ENCODE measurements at places on chromosomes 7 and 10. TPM values are rescaled to one million over a fixed set of nuclear protein-coding genes. Genes with fewer than 3 reads are reported as not detected.

GRCh38 chr10:69458430-69459100, 7.3 kb downstream of the TSPAN15 start:
- peak; percentile 54 for DNase-seq

GRCh38 chr10:28201410-28202400, 101.2 kb downstream of the MPP7 start:
- DNase-seq = no peak

- peak; percentile 21 for DNase-seq
These were observed 186.1 kb upstream of the KAT6B start for GRCh38 chr10:74640134-74640921.

The RPS24 gene
- 2,508 TPM for total RNA-seq

DNA sequence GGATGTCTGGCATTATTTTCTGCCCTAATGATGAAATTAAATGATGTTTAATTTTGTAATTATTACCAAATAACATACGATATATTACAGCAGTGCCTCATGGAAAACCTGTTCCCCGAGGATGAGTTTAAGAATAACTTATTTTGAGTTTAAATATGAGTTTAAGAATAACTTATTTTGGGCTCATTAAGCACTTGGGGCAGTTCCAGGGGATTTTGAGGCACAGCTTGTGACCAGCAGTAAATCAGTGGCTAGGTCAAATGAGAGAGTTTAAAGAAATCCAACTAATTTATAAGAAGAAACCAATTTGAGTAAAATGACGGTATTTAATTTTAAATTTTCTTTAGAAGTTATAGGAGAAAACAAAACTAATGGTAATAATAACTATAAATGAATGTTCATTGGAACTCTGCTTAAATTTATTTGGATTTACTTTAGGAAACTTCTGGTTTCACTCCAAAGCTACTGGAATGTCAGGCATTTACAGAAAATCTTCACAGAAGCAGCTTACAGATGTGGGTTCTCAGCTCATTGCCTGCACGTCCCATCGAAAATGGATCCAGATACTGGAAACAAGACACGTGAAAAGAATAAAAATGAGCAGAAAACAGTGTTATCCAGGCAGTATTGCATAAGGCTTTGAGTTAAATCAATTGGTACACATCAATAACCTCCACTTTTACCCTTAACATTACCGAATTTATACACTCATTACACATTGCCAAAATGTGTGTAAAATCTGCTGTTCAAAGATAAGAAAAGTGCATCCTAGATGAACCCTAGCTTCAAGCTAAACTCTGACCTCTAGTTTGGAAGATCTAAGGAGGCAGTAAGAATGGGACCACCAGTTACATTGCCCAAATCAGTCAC, 784.5 kb upstream of the IGFBP3 start:
- DNase-seq = peak; percentile 79

The CCM2 gene
- 52.2 TPM for total RNA-seq

The FANK1 gene
- 26.4 TPM for total RNA-seq

DNA sequence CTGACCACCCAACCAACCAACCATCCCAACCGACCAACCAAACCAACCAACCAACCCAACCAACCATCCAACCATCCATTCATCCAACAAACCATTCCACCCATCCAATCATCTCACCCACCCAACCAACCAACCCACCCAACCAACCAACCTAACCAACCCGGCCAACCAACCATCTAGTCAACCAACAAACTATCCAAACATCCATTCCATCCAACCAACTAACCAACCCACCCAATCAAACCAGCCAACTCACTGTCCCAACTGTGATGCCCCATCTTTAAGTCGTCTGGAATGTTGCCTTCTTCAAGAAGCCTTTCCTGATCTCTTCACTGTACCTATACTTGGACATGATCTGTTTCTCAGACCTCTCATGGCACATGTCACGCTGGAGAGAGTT, 31.6 kb downstream of the MINDY4 start:
- no peak for DNase-seq

DNA sequence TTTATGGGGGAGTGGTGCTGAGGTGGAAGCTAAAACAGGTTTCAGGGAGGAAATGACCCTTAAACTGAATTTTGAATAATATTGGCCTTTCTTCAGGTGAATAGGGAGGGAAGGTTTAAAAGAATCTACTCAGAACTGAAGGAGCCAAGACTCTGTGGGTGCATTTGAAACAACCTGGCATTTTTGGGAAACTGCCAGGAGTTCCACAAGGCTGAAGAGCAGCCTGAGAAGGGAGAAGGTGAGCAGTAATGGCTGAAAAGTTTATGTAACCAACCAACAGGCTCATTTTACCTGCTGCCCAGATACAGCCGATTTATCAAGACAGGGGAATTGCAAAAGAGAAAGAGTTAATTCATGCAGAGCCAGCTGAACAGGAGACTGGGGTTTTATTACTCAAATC, 4.0 kb upstream of the PANK1 start:
- DNase-seq = no peak

GRCh38 chr10:49050366-49050765, 65.0 kb downstream of the VSTM4 start:
- no peak for DNase-seq

DNA sequence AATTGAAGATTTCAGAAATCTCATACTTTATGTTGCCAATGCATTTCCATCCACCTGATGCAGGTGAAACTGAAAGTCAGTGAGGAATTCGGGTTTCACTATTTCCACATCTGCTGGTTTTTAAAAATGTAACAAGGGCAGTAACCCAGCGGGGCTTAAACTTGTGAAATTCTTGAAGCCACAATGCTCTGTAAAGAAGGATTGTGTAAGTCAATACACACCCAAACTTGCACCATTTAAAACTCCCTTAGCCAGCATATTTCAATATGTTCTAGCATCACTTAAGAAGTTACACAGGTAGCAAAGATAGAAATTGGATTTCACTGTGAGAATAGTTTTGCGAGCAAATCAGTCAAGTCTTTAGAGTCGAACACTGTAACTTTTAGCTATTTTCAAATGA, 386.1 kb downstream of the PLXDC2 start:
- DNase-seq = peak; percentile 12

The IKZF5 gene
- total RNA-seq = 3.3 TPM

DNA sequence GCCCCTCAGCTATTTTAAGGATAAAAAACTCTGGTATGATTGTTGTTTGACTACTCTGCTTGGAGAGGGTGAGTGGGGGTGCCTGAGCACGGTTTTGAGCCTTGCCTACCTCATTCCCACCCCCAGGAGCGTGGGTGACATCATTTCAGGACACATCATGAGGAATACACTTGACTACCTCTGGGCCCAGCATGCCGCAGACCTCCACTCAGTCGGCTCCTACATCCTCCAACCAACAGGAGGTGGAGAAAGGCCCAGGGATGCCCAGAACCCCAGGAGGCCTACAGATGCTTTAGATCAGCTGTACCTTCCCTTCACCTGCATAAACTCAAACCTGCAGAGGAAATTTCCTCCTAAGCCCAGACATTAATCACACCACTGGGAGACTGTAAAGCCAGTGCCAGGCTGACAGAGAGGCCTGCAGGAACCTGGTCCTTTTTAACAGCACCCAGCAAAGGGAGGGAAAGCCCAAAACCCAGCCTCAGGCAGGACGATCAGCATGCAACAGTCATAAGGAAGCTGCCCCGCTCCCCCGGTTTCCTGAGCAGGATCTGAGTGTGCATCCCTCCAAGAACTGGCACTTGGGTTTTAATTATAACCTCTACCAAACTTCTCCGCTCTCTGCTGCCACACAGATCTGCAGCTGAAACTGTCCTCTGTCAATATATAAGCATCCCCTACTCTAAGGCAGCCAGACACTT, 61.7 kb upstream of the ZNRF2 start:
- DNase-seq = no peak

GRCh38 chr10:131934769-131935168, 34.0 kb downstream of the PPP2R2D start:
- no peak for DNase-seq
